ENCODE measurements at places on chromosomes 12 and 14. TPM values are rescaled to one million over a fixed set of nuclear protein-coding genes. Genes with fewer than 3 reads are reported as not detected.
A peak's percentile ranks its signal among the peaks of the same experiment; 100 is the strongest.

The NGB gene
- total RNA-seq, result not detected

The BMP4 gene
- 8.9 TPM for total RNA-seq

GRCh38 chr12:132277374-132277941, 51.9 kb downstream of the GALNT9 start:
- no peak for DNase-seq
- peaks cover 11% of the 10 kb centered on the region for H3K4me1 ChIP-seq
- H3K27ac ChIP-seq, result peak overlapping the region; percentile 8
- no peak overlapping the region for H3K4me3 ChIP-seq
- peaks cover 53% of the 10 kb centered on the region for H3K27me3 ChIP-seq

DNA sequence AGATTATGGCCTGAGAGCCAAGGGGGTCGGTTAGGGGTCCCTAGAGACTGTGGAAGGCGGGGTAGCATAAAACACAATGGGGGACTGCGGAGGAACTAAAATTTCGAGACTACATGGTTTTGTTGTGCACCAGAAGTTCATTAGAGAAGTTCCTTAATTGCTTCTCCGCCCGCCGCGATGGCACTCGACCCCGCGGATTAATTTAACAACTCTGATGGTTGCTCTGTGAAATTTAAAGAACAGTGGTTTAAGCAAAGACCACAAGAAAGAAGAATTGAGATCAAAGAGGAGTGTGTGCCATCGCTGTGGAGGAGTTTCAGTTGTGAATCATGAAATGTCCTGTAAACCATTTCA, 1.4 kb upstream of the CCDC88C start:
- H3K4me1 ChIP-seq, result peaks cover 47% of the 10 kb centered on the region
- DNase-seq, result no peak
- no peaks in the 10 kb centered on the region for H3K36me3 ChIP-seq
- H3K4me3 ChIP-seq, result peak overlapping the region; percentile 96
- peak overlapping the region; percentile 91 for H3K27ac ChIP-seq
- H3K27me3 ChIP-seq, result no peaks in the 10 kb centered on the region

All from spleen (tissue), 13 donors.